Forelimb muscle (tissue), 1 donor: ENCODE measurements at places on chromosomes 13 and 19.

- DNase-seq = no peak
These were observed 16.0 kb upstream of the SEMA6B start for GRCh38 chr19:4575267-4576015.

DNA sequence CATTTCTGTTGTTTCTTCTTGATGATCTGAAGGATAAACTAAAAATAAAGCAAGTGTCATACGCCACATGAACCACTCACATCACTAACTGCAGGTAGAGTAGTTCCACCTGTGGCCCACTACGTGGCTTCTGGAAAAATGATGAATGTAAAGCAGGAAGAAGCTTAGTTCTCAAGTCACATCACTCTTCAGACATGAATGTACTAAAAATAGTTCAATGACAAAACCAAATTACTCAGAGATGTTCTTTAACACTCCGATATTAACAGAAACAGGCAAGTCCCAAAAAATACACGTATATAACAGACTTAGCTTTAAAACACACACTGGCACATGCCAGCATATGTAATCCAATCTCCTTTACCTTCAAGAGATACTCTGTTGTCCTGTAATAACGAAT lies 21.6 kb downstream of the RAB20 start:
- no peak for DNase-seq

- no peak for DNase-seq
These were observed 42.7 kb downstream of the ANKRD10 start for GRCh38 chr13:110872034-110872767.

- no peak for DNase-seq
These were observed 117.3 kb downstream of the RAB20 start for GRCh38 chr13:110444226-110444653.

- no peak for DNase-seq
These were observed at the start of gene CA11 for GRCh38 chr19:48646001-48646721. Gene CA11, minus strand, starts transcription at chr19:48646187. Its CDS starts 555 bp downstream, at chr19:48645632.

DNA sequence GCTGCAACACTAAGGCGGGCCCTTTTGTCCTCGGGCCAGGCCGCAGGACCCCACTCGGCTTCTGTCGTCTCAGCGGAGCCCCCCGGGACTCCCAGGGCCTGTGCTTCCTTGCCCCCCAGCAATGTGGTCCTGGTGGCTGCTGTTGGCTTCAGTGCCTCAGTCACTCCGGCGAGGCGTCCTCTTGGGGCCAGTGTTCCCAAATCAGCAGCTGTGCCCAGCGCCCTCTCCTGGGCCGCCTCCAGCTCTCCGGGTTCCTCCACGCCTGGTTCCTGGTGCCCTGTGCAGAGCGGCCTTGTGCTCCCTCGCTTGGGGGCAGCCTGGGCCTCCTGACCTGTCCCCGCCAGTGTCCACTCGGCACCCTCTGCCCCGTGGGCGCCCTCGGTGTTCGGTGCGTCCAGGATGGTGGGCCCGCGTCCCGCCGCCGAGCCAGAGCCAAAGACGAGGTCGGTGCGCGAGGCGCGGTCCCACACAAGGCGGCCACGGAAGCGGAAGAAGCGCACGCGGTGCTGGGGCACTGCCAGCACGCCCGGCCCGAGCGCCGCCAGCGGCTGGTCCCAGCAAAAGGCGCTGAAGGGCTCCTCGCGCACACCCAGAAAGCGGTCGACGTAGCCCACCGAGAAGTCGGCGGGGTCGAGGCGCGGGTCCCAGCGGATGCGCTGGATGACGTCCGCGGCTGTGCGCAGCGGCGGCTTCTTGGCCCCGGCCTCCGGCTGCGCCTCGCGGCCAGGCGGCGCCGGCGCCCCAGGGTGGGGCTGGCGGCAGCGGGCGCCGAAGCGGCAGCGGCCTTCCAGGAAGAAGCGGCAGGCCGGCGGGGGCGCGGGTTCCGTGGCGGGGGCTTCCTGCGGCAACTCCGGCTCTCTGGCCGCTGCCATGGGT lies 685 bp downstream of the LENG9 start:
- no peak for DNase-seq

GRCh38 chr13:103852036-103852435 lies 785.8 kb upstream of the SLC10A2 start:
- DNase-seq = no peak

GRCh38 chr13:114090476-114090875 lies 41.9 kb downstream of the RASA3 start:
- no peak for DNase-seq

GRCh38 chr13:95226932-95227695 lies 74.1 kb downstream of the ABCC4 start:
- no peak for DNase-seq
